Vagina (tissue), 2 donors: ENCODE measurements at places on chromosomes 7 and 10.

- no peaks in the 10 kb centered on the region for H3K4me1 ChIP-seq
- H3K27ac ChIP-seq, result no peak overlapping the region
- H3K36me3 ChIP-seq, result no peaks in the 10 kb centered on the region
- H3K4me3 ChIP-seq, result no peak overlapping the region
- H3K27me3 ChIP-seq, result no peaks in the 10 kb centered on the region
- DNase-seq, result no peak
Observed at GRCh38 chr7:74164985-74165456, 9.1 kb upstream of the EIF4H start.

- no peaks in the 10 kb centered on the region for H3K27me3 ChIP-seq
- H3K4me3 ChIP-seq, result no peak overlapping the region
- DNase-seq, result no peak
- H3K4me1 ChIP-seq, result no peaks in the 10 kb centered on the region
- no peak overlapping the region for H3K27ac ChIP-seq
- H3K36me3 ChIP-seq, result no peaks in the 10 kb centered on the region
Observed at GRCh38 chr7:5199841-5200240, 9.8 kb downstream of the WIPI2 start.

DNA sequence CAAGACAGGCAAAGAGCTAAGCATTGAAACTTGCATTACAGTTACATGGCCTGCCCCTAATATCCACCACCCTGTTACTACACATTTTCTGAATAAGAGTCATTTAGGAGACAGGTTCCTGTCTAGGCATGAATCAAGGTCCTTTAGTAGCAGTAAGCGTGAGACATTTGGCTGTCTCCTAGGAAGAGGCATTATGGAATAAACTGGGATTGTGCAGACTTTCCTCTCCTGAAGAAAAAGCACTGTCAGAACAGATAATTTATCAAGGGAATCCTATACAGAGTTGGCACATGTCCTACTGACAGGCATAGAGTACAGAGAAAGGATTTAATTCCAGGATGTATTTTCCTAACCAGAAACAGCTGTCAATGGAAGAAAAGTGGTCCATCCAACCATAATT, 111.9 kb downstream of the INHBA start:
- no peak overlapping the region for H3K27ac ChIP-seq
- no peaks in the 10 kb centered on the region for H3K4me1 ChIP-seq
- H3K36me3 ChIP-seq, result no peaks in the 10 kb centered on the region
- no peak for DNase-seq

DNA sequence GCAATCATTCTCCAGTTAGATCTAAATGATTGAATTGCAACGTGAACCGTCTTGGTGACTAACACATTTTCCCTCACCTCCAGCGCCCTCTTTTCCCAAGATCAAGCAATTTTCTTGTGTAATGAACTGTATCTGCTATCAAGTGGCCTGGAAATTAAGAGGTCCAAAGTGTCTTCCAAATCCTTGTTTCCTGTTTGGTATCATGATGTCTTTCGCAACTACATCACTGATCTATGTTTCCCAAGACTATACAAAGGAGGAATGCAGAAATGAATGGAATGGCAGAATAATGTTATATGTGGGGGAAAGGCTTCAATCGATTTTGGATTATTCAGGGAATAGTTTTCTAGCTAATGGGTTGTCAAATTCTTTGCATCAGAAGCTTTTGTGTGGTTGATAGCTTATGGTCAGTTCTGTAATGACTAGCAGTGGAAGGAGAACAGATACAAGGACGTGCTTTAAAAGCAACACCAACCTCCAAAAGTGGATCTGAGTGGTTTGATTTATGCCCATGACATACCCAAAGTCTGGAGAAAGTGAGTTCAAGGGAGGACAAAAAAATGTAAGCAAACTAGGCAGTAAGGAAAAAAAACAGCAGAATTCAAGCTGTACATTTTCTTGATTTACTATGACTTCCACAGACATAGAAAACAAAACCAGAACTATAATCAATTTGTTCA, 14.6 kb upstream of the ZEB1 start:
- H3K27me3 ChIP-seq, result no peaks in the 10 kb centered on the region
- no peak for DNase-seq
- H3K36me3 ChIP-seq, result no peaks in the 10 kb centered on the region
- no peaks in the 10 kb centered on the region for H3K4me1 ChIP-seq

DNA sequence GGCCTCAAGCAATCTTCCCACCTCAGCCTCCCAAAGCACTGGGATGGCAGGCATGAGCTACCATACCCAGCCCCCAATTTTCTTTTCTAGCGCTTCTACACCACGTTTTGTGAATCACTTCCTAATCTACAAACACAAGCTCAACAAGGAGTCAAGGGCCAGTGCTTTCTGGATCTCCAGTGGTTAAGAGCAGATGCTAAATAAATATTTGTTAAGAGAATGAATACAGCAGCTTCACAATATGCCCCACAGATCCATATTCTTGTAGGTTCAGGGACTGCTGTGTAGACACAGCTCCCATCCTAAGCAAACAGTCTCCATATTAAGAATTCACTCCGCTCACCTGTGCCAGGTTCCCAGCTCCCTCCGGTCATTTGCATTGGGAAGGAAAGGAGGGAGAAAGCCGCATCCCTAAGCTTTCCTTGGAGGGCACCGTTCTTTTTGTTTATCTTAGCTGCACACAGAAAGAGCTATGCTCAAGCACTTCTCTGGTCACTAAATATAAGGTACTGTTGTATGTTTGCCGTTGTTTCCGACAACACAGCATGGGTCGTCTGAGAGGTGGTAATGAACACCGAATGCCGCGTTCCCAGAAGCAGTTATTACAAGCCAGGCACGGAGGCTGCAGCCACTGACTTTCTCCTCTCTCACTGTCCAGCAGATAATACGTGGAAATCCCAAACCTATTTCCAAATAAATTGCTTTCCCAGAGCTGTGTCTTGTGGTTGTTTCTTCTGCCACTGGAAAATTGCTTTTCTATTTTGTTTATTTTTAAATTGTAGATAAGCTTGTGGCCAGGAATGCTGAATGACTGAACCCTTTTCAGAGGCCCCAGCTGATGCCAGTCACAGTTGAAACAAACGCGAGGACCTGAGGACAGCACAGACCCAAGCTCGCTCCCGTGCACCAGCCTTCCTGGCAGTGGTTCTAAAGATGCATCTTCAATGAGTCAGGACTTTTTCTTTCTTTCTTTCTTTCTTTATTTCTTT, 217.1 kb downstream of the PRPF18 start:
- H3K4me1 ChIP-seq, result no peaks in the 10 kb centered on the region
- no peaks in the 10 kb centered on the region for H3K36me3 ChIP-seq
- H3K27me3 ChIP-seq, result no peaks in the 10 kb centered on the region
- H3K27ac ChIP-seq, result no peak overlapping the region
- DNase-seq, result no peak

- no peaks in the 10 kb centered on the region for H3K27me3 ChIP-seq
- H3K4me1 ChIP-seq, result peaks cover 82% of the 10 kb centered on the region
- peak overlapping the region; percentile 74 for H3K4me3 ChIP-seq
Observed at GRCh38 chr10:124743191-124744101, 732 bp downstream of the FAM53B start.

GRCh38 chr10:85786401-85786899, 580.1 kb downstream of the GRID1 start:
- H3K4me1 ChIP-seq, result no peaks in the 10 kb centered on the region
- no peak overlapping the region for H3K4me3 ChIP-seq
- DNase-seq, result no peak
- H3K27me3 ChIP-seq, result no peaks in the 10 kb centered on the region
- no peak overlapping the region for H3K27ac ChIP-seq

DNA sequence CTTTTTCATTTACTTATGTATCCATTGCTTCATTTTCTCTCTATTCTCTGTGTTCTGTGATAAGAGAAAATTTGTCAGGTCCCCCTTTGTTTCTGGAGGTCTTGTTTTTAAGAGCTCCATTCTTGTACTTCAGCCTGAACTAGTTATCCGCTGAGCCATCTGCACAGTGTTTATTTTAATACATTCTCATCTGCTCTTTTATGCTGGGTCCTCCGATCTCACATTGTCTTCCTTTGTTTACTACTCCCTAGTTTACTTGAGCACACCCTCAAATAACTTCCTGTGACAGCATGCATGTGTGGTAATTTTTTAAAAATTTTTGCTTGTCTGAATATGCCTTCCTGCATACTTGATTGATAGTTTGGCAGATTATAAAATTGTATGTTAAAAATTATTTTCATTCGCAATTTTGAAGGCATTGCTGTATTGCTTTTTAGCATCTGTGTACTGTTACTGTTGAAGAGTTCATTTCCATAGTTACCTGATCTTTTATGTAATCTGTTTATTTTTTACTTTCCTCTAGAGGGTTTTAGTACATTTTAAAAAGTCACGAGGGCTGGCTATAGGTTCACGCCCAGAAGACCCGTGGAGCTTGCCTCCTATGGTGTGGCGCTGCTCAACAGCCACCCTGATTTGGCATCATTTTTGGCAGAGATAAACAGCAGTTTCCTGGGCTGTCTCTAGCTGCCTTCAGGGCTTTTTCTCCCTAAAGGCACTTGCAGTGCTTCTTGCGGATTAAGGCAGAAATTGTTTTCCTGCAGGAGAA, 31.9 kb downstream of the RSBN1L start:
- H3K4me1 ChIP-seq, result peaks cover 34% of the 10 kb centered on the region
- peak overlapping the region; percentile 46 for H3K27ac ChIP-seq
- no peaks in the 10 kb centered on the region for H3K36me3 ChIP-seq

- no peak overlapping the region for H3K27ac ChIP-seq
- H3K36me3 ChIP-seq, result no peaks in the 10 kb centered on the region
- H3K4me3 ChIP-seq, result no peak overlapping the region
- no peaks in the 10 kb centered on the region for H3K4me1 ChIP-seq
- no peak for DNase-seq
Observed at GRCh38 chr7:14888962-14889361, 13.6 kb downstream of the DGKB start.

- H3K27ac ChIP-seq, result no peak overlapping the region
- no peak for DNase-seq
- no peak overlapping the region for H3K4me3 ChIP-seq
Observed at GRCh38 chr7:127812540-127812939, 160.5 kb downstream of the SND1 start.

DNA sequence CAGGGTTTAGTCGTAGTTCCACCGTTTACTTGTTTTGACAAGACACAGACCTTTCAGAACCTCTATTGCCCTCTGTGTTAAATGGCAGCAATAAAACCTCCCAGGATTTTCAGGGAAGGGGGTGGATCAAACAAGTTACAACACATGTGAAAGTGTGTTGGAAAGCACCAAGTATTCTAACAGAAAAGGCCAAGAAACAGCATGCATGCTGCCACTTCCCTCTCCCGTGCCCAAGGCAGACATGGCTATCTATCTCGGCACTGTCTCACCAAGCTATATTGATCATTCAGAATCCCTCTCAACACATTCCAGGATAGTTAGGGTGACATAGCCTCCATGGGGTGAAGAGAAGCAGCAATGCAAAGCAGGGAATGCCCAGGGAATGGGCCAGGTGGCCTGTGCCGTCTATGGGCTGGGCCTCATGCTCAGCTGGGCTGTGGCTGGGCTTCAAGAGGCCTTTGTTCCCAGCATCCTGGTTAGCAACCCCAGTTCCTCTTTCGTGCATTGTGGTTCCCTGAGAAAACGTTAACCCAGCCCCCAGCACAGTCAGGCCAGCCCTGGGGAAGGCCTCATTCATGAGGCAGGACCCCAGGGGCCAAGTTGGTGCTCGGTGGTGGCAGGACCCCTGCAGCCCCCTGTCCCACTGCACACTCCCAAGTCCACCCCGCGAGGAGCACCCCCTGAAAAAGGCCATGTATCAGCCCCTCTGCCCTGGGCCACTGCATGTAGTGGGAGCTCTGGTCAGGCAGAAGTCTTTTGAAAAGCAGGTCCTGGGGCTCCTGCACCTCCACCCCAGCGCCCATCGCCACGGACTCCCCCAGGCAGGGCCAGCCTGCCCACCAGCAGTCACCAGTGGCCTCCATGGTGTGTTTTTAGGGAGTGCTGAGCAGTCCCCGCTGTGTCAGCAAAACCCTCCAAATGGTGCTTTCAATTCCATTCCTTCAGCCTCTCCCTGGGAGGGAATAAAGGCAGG, 25.5 kb downstream of the VSIR start:
- H3K27me3 ChIP-seq, result no peaks in the 10 kb centered on the region
- DNase-seq, result no peak
- peaks cover 25% of the 10 kb centered on the region for H3K36me3 ChIP-seq
- peaks cover 61% of the 10 kb centered on the region for H3K4me1 ChIP-seq

- H3K27me3 ChIP-seq, result no peaks in the 10 kb centered on the region
- H3K4me1 ChIP-seq, result no peaks in the 10 kb centered on the region
- H3K4me3 ChIP-seq, result no peak overlapping the region
Observed at GRCh38 chr7:145928937-145929336, 187.7 kb upstream of the CNTNAP2 start.

DNA sequence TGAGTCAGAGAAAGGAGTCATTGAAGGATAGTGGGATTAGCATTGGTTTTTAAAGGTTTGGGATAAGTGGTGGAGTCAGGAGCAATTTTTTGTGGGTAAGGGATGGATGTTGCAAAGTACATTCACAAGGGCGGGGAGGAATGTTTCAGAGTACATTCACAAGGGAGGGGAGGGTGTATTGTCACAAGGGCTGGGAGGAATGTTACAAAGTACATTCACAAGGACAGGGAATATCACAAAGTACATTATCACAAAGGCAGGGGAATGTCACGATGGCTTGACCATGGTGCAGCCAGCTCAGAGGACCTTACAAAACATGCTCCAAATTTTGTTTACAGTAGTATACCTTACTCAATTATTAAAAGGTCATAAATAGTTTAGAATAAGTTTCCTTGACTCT, 30.3 kb downstream of the C1GALT1 start:
- H3K4me1 ChIP-seq, result no peaks in the 10 kb centered on the region
- no peak for DNase-seq
- H3K4me3 ChIP-seq, result no peak overlapping the region

GRCh38 chr10:131168238-131168875, 143.2 kb downstream of the TCERG1L start:
- H3K36me3 ChIP-seq, result no peaks in the 10 kb centered on the region
- H3K4me3 ChIP-seq, result no peak overlapping the region
- H3K4me1 ChIP-seq, result no peaks in the 10 kb centered on the region
- H3K27me3 ChIP-seq, result no peaks in the 10 kb centered on the region
- DNase-seq, result peak; percentile 92
- no peak overlapping the region for H3K27ac ChIP-seq

DNA sequence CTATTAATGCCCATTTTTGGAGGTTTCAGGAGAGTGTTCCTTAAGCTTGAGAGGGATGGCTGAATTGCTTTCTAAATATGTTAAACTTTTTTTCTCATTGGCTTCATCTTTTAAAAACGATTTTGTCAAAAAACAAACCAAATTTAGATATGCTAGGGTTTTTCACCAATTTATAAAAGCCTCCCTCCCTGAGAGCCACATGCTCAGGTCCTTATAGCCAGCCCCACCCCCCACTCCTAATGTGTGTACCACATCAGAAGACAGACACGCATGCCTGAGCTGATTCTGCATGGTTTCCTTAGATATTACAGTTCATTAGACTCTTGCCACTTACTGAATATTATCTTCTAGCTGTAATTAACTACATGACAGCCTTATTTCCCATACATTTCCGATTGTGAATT, 2.0 kb downstream of the CUL1 start:
- peaks cover 64% of the 10 kb centered on the region for H3K4me1 ChIP-seq
- H3K27me3 ChIP-seq, result no peaks in the 10 kb centered on the region
- DNase-seq, result no peak
- no peaks in the 10 kb centered on the region for H3K36me3 ChIP-seq

GRCh38 chr7:106599343-106599698, 61.6 kb downstream of the CCDC71L start:
- peaks cover 12% of the 10 kb centered on the region for H3K4me1 ChIP-seq
- H3K27ac ChIP-seq, result no peak overlapping the region
- no peak overlapping the region for H3K4me3 ChIP-seq
- H3K36me3 ChIP-seq, result no peaks in the 10 kb centered on the region
